CD14-positive monocyte (primary cell): ENCODE measurements at places on chromosomes 6 and 20. TPM values are rescaled to one million over a fixed set of nuclear protein-coding genes. Genes with fewer than 3 reads are reported as not detected.

Gene DLK2
- polyA plus RNA-seq = not detected

Gene GPX5
- not detected for polyA plus RNA-seq

- no peaks in the 10 kb centered on the region for H3K36me3 ChIP-seq
- no peaks in the 10 kb centered on the region for H3K4me1 ChIP-seq
- no peak overlapping the region for H3K27ac ChIP-seq
- no peak overlapping the region for H3K4me3 ChIP-seq
Measured at GRCh38 chr6:22717915-22718314, 148.5 kb downstream of the HDGFL1 start.

DNA sequence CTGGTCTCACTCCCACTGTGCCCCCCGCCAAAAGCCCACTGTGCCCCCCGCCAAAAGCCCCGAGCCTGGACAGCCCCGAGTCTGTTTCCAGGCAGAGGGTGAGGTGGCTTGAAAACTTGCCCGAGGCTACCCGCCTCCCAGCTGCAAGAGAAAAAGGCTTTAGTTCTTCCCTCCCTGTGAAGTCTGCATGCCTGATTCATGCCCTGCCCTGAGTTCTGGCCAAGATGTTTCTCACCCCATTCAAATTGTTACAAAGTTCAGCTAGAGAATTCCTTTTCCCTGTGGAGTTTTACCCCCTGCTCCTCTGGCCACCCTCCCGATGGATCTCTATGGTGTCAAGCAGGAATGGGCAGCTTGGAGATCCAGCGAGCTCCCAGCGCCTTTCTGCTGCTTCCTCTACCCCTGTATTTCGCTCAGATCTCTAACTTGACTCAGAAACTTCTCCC lies 298.8 kb upstream of the MAP3K7 start:
- no peaks in the 10 kb centered on the region for H3K27me3 ChIP-seq
- H3K36me3 ChIP-seq = no peaks in the 10 kb centered on the region
- H3K4me3 ChIP-seq = no peak overlapping the region
- no peaks in the 10 kb centered on the region for H3K4me1 ChIP-seq
- DNase-seq = no peak

DNA sequence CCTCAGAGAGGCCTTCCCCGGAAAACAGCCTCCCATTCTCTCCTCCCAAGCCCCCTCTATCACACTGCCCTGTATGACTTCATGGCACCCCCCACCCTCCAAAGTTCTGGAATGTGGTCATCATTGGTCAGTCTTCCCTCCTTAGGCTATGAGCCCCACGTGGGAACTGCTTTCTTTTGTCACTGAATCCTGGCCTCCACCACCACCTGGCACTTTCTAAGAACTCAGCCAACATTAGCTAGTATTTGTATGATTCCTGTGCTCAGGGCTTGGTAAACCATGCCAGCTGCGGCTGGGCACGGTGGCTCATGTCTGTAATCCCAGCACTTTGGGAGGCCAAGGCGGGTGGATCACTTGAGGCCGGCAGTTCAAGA lies 8.4 kb upstream of the E2F1 start:
- H3K36me3 ChIP-seq = no peaks in the 10 kb centered on the region
- peaks cover 5% of the 10 kb centered on the region for H3K4me1 ChIP-seq
- H3K4me3 ChIP-seq = no peak overlapping the region
- H3K27me3 ChIP-seq = no peaks in the 10 kb centered on the region
- no peak for DNase-seq

GRCh38 chr20:31713312-31714273 lies 9.1 kb downstream of the BCL2L1 start:
- no peak overlapping the region for H3K27ac ChIP-seq
- no peaks in the 10 kb centered on the region for H3K27me3 ChIP-seq
- H3K36me3 ChIP-seq = peaks cover 63% of the 10 kb centered on the region
- no peak for DNase-seq

DNA sequence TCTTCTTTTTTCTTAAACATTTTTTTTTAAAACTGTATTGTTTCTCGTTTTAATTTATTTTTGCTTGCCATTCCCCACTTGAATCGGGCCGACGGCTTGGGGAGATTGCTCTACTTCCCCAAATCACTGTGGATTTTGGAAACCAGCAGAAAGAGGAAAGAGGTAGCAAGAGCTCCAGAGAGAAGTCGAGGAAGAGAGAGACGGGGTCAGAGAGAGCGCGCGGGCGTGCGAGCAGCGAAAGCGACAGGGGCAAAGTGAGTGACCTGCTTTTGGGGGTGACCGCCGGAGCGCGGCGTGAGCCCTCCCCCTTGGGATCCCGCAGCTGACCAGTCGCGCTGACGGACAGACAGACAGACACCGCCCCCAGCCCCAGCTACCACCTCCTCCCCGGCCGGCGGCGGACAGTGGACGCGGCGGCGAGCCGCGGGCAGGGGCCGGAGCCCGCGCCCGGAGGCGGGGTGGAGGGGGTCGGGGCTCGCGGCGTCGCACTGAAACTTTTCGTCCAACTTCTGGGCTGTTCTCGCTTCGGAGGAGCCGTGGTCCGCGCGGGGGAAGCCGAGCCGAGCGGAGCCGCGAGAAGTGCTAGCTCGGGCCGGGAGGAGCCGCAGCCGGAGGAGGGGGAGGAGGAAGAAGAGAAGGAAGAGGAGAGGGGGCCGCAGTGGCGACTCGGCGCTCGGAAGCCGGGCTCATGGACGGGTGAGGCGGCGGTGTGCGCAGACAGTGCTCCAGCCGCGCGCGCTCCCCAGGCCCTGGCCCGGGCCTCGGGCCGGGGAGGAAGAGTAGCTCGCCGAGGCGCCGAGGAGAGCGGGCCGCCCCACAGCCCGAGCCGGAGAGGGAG lies 580 bp downstream of the VEGFA start:
- peak; percentile 85 for DNase-seq
- no peaks in the 10 kb centered on the region for H3K27me3 ChIP-seq
- peak overlapping the region; percentile 97 for H3K4me3 ChIP-seq
- H3K4me1 ChIP-seq = peaks cover 40% of the 10 kb centered on the region

GRCh38 chr20:50283922-50284810 lies 93.5 kb downstream of the CEBPB start:
- peak overlapping the region; percentile 42 for H3K4me3 ChIP-seq
- H3K27ac ChIP-seq = peak overlapping the region; percentile 91
- H3K27me3 ChIP-seq = no peaks in the 10 kb centered on the region
- DNase-seq = peak; percentile 99
- H3K36me3 ChIP-seq = peaks cover 8% of the 10 kb centered on the region

GRCh38 chr6:44219053-44219814 lies 2.5 kb downstream of the MYMX start:
- peak overlapping the region; percentile 88 for H3K27ac ChIP-seq
- peak overlapping the region; percentile 52 for H3K4me3 ChIP-seq
- peaks cover 68% of the 10 kb centered on the region for H3K4me1 ChIP-seq
- H3K36me3 ChIP-seq = no peaks in the 10 kb centered on the region
- peak; percentile 53 for DNase-seq
- no peaks in the 10 kb centered on the region for H3K27me3 ChIP-seq
